NCI-H774 (cell line): ENCODE measurements at places on chromosomes 13 and 19.

DNA sequence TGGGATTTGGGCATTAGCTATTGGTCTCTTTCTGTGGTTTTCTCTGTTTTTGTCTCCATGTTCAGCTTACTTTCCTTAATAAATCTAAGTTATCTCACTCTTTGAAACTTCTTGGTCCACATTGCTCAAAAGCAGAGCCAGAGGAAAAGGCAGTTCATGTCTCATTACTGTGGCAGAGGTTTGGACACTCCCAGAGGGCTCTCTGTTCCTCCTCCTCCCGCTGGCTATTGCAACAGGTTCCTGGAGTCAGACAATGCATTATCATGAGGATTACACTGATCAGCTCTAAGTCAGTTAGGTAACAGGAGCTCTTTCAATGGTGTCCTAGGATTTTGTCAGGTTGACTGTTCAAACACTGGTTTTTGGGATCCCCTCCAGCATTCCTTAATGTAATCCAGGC, 298.8 kb downstream of the NDFIP2 start:
- no peak for DNase-seq

DNA sequence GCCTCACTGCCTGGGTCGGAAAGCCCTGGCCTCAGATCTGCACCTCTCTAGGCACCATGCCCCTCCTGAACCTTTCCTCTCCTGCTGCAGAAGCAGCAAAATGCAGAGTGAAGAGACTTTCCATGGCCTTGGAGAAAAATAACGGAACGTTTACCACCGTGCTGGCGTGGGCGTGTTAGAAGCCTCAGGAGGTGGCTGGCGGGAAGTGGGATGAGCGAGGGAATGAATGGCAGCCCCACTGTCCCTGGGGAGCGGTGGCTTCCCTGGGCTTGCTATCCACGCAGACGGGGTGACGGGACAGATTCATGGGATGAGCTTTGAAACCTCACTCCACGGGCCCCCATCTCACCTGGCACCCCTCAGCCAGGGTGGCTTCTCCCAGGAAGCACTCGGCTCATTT, 4.3 kb downstream of the TEX29 start:
- DNase-seq, result no peak

DNA sequence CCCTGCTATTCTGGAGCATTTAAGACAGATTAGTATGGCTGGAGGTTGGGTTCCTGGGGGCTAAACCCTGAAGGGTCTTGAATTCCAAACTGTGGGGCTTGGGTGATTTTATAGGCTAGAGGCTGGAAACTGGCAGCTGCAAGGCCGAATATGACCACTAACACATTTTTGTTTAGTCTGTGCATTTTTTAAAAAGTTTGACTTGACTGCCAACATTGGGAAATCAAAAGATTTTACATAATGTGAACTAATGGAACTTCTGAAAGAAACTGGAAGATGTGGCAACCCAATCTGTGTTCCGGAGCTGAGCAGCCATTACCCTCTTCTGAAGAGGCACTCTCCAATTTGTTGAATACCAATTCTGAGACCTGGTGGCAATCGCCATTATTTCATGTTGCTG, 5.1 kb downstream of the ZNF784 start:
- DNase-seq, result no peak

DNA sequence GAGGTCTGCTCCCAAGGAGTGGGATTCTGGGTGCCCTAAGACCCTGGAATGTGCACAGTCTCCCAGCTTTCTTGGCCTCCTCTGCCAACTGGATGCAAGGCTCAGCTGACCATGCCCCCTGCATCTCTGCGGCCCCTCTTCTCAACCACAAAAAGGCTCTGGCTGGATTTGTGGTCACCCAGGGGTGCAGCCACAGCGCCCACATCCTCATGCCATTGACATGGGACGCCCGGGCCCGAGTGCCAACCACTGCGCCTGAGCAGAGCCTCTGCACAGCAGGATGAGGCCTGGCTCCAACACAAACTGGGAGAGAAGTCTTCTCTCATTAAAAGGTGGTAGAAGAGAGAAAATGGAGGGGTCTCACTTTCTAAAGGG, 103.5 kb downstream of the FOXO1 start:
- DNase-seq, result no peak

- DNase-seq, result no peak
Observed at GRCh38 chr19:16328824-16329482, 4.3 kb downstream of the KLF2 start.

DNA sequence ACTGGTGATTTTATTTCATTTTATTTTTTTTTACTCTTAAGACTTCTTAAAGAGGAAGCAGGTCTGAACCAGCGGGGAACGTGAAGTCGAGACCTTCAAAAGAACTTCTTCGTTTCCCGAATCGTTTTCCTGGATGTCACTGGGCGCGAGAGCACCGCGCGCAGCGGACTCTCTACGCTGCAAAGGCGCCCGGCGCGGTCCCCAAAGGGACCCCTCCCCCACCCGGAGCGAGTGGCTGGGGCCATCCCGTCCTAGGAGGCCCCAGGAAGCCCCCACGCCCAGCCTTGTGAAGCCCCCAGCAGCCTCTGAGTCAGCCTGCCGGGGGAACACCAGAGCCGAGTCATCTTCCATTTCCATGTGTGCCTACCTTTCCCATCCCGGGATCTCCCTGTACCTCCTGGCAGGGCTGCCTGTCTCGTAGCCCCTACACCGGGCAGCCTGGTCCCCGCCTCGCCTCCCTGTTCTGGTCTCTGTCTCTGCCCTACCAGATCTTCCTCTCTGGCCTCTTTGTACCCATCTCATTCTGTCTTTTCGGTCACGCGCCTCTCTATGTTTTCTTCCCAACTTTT, 608 bp downstream of the CD70 start:
- DNase-seq, result no peak

- no peak for DNase-seq
Observed at GRCh38 chr19:33487901-33488800, 33.4 kb downstream of the PEPD start.

DNA sequence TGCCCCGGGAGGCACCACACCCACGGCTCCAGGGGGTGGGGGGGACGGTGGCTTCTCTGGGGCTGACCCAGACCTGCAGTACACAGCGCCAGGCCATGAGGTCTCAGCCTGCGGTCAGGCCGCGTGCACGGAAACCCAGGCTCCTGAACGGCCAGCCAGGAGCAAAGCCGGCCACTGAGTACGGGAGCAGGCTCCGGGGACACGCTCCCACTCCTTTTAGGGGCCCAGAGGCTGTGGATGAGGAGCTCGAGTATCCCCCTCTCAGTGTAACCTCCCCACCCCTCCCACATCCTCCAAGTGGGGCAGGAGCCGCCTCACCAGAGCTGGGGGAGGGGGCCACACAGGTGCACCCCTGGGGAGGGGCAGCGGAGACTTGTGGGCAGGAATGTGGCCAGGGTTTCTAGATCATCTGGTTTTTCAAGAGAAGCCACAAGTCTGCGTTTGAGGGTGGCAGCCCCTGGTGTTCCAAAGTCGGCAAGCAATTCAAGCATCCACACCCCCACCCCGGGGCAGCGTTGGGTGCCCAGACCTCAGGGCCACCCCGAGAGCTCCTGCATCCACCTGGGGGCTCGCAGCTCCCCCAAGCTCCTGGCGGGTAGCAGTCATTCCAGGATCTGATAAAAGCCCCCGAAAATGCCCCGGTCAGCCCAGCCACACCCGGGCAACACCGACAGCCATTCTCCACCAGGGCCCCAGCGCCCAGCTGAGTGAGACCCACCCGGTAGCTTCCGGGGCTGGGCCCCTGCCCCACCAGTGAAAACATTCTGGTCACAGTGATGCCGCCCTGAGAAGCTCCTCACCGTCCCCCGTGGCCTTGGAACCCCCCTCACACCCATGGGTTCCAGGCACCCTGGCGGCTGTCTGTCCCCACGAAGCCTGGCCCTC, 6.1 kb downstream of the SBNO2 start:
- DNase-seq, result no peak

DNA sequence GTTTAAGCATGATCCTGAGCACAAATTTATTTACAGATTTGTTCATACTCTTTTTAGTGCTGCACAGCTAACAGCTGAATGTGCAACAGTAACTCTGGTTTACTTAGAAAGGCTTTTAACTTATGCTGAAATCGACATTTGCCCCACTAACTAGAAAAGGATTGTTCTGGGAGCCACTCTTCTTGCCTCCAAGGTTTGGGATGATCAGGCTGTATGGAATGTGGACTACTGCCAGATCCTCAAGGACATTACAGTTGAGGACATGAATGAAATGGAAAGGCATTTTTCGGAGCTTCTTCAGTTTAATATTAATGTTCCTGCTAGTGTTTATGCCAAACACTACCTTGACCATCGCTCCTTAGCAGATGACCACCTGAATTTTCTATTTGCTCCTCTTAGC, 16.0 kb downstream of the ZNF100 start:
- no peak for DNase-seq

- no peak for DNase-seq
Observed at GRCh38 chr19:45442778-45443461, 19.2 kb upstream of the ERCC1 start.

DNA sequence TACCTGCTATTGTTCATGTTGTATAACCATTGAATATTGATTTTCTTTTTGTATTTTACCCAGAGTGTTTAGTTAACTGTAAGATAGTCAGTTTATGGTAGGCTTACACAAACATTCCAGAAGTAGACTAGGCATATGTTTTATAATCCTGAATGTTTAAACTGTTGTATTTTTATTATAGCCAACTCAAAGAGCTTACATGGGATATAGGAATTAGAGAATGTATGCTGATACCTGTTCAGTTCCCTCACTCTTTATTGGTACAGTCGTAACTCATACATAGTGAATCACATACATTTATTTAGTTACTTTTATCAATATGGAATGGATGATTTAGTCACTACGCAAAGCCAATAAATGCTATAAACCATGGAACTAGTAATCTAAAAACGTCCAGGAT, 657.9 kb downstream of the SLITRK5 start:
- no peak for DNase-seq
